IMR-90 (cell line): ENCODE measurements at places on chromosomes 3 and 15. TPM values are rescaled to one million over a fixed set of nuclear protein-coding genes. Genes with fewer than 3 reads are reported as not detected.

Gene LRRC49
- 16.8 and 19.2 TPM in 2 replicates for total RNA-seq

Gene EEF1AKMT4
- 2.8 and 2.9 TPM in 2 replicates for total RNA-seq

Gene P2RY1
- total RNA-seq, result under 0.01 TPM in 1 of 2 replicates, not detected in the other

Gene PCYT1A
- total RNA-seq, result 124 and 127 TPM in 2 replicates

- DNase-seq, result peak; percentile 64
Observed at GRCh38 chr3:196513697-196514349, 1.3 kb downstream of the SMCO1 start.

DNA sequence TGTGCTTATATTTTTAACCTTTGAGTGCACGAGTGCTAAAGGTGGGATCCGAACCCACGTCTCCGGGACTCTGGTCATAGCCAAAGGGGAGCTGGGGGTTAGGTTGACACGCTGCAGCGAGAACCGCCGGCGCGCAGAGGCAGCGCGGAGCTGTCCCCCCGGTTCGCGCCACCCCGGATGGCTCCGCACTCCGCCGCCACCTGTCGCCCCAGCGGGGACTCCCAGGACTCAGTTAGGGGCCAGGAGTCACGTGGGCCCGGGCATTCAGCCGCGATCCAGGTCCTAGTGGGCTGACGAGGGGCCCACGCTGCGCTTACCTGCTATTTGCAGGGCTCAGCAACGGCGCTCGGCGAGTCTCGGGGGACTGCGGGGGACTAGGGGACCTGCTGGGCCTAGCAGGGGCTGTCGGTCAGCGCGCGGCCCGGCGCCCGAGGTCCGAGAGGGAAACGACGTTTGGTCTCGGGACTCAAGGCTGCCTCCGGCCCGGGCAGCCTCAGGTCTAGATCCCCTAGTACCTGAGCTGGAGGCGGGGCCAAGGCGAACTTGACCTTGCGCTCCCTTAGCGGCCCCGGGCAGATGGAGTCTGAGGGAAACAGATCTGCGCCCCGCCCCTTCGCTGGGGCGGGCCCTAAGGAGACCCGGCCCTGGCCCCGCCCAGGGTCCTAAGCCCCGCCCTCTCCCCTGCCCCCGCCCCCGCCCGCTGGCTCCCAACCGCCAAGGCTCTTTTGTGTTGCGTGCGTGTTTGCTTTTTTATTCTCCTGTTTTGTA, at the start of gene NMNAT3:
Gene NMNAT3, minus strand, starts transcription at position 585 of the 768 bp plus-strand sequence. CDS start 50,248 bp downstream, outside the sequence.
- peak; percentile 7 for DNase-seq
